CD4-positive, alpha-beta T cell treated with Interleukin-12 subunit alpha and Interleukin-12 subunit beta, for 1 hour (primary cell): ENCODE measurements at places on chromosomes 13 and 19.

DNA sequence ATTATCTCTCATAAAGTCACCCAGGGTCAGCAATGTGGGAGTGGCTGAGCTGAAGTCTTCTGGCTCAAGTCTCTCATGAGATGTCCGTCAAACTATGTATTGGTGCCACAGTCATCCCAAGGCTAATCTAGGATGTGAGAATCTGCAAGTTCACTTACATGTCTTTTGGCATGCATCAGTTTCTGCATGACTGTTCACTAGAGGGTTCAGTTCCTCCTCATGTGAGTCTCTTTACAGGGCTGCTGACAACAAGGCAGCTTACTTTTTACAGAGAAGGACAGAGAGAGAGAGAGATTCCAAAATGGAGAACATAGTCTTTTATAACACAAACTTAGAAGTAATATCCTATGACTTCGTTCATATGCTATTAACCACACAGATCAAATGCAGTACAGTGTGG lies 328.8 kb upstream of the SLITRK1 start:
- DNase-seq: no peak

GRCh38 chr19:55146705-55147273 lies 2.2 kb downstream of the TNNT1 start:
- no peak for DNase-seq

DNA sequence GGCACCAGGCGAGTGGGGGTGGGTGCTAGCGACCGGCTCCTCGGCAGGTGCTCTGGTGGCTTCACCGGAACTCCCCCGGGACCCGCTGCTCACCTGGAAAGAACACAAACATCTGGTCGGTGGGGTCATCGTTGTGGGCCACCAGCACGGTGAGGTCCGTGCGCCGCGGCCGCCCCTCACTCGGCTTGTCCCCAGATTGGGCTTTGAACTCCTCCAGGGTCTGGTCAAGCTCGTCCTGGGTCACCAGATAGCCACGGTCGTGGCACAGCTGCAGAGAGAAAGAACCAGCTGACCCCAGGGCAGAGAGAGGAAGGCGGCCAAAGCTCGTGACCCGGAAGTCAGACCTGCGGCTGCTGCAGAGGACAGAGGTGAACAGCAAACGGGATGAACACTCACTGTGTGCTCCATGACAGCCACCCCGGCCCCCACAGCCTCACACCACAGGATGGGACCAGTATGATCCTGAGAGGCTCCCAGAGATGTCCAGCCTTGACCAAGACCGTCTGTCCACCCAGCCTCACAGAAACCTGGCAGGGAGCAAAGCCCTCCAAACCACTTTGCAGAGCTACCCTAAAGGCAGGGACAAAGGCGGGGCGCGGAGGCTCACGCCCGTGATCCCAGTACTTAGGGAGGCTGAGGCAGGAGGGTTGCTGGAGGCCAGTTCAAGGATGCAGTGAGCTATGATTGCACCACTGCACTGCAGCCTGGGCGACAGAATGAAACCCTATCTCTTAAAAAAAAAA lies 1.2 kb downstream of the POLR2E start:
- no peak for DNase-seq

- DNase-seq: no peak
Measured at GRCh38 chr19:49920624-49921363, 8.2 kb upstream of the ATF5 start.

DNA sequence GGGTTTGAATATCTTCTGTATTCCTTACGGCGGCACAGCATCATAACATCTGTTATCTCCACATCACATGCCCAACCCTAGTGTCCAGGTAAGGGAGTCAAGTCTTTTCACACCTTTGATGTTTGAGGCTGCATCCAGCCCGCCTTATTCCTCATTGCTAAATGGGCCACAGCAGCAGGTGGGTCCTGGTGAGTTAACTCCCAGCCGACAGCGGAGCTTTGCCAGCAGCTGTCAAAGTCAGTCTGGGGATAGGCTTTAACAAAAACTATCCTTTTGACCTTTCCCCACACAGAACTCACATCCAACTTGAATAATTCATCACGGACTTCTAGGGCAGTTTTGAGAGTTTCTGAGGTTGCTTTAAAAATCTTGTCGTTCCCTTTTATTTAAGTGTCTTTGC lies 235.1 kb downstream of the DLEU7 start:
- DNase-seq: no peak

DNA sequence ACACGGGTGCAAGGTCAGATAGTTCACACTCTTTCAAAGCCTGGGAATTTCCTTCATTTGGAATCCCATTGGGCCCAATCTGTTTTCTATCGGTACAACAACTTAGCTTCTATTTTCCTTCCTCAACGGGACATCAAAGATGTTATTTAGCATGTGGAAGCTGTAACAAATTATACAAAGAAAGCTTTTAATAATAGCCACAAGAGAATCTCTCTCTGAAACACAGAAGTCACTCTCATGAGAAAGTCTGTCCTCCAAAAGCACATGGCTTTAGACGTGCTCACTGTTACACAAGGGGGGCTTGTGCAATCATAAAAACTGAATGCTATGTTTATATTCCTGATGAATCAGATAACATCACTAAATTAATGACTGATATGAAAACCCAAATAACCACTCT lies 28.9 kb upstream of the CYSLTR2 start:
- DNase-seq: no peak

DNA sequence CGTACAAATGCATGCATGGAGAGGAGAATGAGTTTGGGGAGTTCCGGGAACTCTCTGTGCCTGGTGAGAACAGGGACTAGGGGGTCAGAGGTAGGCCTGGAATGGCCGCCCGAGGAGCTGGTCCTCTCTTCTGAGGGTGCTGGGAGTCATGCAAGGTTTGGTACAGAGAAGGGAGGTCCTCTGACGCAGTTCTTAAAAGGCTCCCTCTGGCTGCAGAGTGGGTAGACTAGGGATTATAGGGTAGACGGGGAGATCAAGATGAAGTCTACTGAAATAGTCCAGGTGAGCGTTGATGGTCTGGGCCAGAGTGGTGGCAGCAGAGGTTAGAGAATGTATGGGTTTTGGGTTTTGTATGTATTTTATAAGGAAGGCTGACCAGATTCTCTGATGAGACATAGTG lies 796 bp downstream of the ZNF304 start:
- no peak for DNase-seq

DNA sequence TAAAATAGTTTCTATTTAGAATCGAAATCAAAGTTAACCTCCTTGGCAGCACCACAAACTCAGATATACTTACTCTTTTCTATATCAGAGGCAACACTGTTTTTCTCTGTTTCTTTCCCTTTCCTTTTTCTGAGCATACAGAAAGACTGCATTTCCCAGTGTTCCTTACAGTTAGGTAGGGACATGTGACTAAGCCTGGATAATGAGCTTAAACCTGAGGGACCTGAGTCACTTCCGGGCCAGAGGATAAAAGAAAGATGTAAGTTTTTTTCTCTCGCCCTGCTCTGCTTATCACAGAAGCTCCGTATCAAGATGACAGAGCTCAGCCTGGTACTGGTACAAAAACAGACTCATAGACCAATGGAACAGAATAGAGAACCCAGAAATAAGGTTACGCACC lies 531.9 kb downstream of the KLF12 start:
- peak; percentile 3 for DNase-seq

- peak; percentile 36 for DNase-seq
Measured at GRCh38 chr13:100203696-100204367, 114.9 kb downstream of the PCCA start.

GRCh38 chr13:109496216-109496615 lies 290.2 kb downstream of the IRS2 start:
- DNase-seq: no peak

- no peak for DNase-seq
Measured at GRCh38 chr19:50794876-50795663, 4.9 kb downstream of the ACP4 start.

DNA sequence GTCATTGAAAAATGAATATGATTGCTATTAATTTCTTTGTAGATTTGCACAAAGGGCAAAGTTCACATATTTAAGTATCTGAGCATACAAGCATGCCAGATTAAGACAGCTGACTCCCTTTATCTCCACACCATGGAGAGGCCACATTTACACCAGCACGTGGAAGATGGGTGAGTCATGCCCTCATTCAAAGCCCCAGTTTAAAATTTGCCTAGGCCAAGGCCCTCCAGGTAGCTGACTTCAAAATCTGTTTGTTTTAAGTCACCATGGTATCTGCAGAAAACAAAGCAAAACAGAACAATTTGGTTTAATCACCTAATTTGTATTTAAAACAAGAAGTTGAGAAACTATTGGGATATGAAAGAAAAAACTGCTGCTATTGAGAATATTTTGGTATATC lies 109.2 kb downstream of the ESD start:
- no peak for DNase-seq

DNA sequence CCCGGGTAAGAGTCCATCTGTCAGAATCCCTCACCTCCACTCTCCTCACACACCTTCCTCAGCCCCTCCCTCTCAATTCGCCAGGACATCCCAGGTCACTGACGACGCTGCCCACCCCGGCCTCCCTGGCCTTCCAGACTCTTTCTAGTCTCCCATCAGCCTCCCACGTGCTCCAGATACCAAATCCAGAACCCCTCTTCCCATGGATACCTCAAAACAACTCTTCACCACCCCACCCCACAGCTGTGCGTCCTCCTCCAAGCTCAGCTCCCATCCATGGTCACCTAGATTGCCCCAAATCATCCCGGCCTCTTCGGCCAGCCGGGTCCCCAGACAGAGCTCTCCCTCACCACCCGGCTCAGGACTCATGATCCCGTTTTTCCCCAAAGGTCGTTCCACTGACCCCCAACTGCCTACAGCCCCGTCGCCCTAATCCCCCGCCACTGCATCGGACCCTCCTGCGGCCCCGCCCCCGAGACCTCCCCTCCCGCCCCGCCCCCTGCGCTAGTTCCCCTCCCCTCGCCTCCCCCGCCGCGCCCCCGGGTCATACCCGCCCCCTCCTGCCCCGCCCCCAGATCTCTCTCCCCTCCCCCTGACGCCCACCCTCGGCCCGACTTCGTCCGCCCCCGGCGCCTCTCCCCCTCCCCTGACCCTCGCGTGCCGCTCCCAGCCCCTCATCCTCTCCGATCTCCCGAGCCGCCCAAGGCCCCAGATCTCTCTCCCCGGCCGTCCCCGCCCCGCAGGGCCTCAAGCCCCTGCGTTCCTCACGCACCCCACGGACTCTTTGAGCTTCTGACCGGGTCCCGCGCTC lies 546 bp downstream of the UBXN6 start:
- DNase-seq: peak; percentile 46

DNA sequence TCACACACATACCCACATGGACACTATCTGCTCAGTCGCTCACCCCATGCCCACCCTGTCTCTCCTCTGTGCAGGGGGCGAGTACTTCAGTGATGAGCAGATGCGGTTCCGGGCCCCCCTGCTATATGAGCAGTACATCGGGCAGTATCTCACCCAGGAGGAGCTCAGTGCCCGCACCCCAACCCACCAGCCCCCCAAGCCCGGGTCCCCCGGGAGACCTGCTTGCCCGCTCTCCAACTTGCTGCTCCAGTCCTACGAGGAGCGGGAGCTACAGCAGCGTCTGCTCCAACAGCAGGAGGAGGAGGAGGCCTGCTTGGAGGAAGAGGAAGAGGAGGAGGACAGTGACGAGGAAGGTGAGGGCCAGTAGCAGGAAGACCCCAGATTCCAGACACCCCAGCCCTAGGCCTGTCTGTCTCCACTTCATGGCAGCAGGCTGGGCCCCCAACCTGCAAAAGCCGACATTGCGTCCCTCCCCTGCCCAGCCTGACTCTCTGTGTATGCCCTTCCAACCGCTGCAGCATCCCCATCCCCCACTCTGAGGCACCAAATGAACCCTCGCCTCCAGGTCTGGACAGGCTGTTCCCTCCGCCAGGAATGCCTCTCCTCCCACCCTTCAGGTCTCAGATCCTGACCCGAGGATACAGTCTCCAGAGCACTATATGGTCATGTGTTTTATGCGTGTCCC lies 9.7 kb downstream of the CCDC97 start:
- DNase-seq: no peak

DNA sequence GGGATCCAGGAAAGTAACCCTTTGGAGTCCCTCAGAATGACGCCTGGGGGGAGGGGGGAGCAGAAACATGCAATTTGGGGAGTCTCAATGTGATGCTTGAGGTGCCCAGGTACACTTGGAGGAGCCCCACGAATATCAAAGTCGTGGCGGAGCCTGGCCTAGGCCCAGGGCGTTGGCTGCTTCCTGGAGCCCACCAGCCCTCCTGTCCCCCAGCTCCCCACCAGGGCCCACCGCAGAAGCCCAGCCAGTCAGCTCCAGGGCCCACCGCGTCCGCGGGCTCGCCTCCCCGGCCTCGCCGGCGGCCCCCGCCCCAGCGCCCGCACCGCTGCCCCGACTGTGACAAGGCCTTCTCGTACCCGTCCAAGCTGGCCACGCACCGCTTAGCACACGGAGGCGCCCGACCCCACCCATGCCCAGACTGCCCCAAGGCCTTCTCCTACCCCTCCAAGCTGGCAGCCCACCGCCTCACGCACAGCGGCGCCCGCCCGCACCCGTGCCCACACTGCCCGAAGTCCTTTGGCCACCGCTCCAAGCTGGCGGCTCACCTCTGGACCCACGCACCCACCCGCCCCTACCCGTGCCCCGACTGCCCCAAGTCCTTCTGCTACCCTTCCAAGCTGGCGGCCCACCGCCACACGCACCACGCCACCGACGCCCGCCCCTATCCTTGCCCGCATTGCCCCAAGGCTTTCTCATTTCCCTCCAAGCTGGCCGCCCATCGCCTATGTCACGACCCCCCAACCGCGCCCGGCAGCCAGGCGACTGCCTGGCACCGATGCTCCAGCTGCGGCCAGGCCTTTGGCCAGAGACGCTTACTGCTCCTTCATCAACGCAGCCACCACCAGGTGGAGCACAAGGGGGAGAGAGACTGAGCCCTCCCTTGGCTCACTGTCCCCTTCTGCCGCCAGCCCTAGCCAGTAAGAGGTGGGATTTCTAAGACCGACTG lies 2.1 kb downstream of the ZNF575 start:
- DNase-seq: peak; percentile 28

- no peak for DNase-seq
Measured at GRCh38 chr13:98284679-98285078, 107.6 kb upstream of the RNF113B start.

GRCh38 chr13:47317356-47317755 lies 420.5 kb upstream of the HTR2A start:
- DNase-seq: no peak

DNA sequence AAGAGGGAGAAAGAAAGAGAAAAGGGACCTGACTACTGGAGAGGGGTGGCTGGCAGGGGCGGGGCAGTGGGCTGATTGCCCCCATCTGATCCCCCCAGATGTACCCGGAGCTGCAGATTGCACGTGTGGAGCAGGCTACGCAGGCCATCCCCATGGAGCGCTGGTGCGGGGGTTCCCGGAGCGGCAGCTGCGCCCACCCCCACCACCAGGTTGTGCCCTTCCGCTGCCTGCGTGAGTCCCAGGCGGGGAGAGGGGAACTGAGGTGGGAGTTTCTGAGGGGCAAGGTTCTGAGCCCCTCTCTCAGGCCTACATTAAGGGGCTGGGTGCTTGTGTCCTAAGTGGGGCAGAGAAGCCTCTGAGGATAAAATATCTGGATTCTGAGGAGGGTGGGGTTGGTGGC lies 2.4 kb downstream of the APLP1 start:
- DNase-seq: no peak

- DNase-seq: no peak
Measured at GRCh38 chr13:50389726-50390125, 374.5 kb downstream of the KCNRG start.
